Large intestine (tissue), 12 donors: ENCODE measurements at places on chromosomes 4 and X.

- H3K4me3 ChIP-seq = no peak overlapping the region
- H3K27ac ChIP-seq = no peak overlapping the region
- no peaks in the 10 kb centered on the region for H3K4me1 ChIP-seq
- no peaks in the 10 kb centered on the region for H3K36me3 ChIP-seq
- no peak for DNase-seq
These were observed 159.8 kb downstream of the CPEB2 start for GRCh38 chr4:15162046-15162445.

- H3K36me3 ChIP-seq = no peaks in the 10 kb centered on the region
- H3K27ac ChIP-seq = no peak overlapping the region
- no peaks in the 10 kb centered on the region for H3K4me1 ChIP-seq
- H3K4me3 ChIP-seq = no peak overlapping the region
These were observed 3.5 kb upstream of the TAB3 start for GRCh38 chrX:30892591-30892990.

DNA sequence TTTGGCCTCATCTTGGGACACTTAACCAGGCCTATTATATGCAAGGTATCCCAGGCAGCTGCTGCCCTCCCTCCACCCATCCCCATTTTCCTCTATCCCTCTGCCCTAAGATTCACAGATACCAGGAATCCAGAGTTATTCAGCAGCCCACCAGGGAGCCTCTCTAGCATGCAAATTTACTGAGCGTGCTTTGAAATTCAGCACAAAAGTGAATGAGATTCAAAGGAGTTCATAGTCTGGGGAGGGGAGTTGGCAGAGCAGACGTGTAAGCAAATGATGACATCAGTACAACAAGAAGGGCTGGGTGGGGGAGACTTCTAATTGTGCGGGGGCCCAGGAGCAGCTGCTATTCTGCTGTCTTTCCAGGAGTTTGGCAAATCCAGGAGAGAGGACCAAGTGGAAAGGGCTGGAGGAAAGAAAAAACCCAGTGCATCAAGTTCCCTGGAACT lies 1.7 kb upstream of the MTM1 start:
- no peaks in the 10 kb centered on the region for H3K27me3 ChIP-seq
- H3K27ac ChIP-seq = no peak overlapping the region
- H3K4me1 ChIP-seq = peaks cover 6% of the 10 kb centered on the region
- H3K4me3 ChIP-seq = no peak overlapping the region
- no peak for DNase-seq

DNA sequence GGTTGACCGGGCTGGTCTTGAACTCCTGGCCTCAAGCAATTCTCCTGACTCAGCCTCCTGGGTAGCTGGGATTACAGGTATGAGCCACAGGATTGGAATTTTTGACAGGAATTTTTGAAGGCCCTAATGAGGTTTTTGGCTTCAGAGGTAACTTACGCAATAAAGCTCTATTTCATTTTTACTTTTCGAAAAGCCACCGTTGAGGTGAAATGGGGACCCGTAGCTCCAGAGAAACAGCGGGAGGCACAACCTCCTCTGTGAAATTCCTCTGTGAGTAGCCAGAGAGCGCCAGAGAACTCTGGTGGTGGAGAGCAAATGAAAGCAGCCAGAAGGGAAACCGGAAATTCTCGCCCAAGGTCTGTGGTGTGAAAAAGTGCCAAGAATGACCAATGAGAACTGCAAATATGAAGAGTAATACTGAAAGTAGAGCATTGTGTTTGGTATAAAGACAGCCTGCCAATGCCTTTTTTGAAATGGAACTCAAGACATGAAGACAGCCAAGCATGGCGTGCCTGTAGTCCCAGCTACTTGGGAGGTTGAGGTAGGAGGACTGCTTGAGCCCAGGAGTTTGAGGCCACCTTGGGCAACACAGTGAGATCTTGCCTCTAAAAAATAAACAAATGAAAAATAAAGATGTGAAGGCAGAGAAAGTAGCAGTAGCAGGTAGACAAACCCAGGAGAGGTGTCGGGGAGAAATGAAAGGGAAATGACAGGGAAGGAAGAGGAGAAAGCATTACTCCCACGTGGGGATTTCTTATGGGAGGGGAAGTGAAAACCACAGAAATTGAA lies 33.0 kb upstream of the TMEM131L start:
- no peaks in the 10 kb centered on the region for H3K27me3 ChIP-seq
- H3K4me1 ChIP-seq = no peaks in the 10 kb centered on the region
- no peak overlapping the region for H3K4me3 ChIP-seq
- H3K27ac ChIP-seq = no peak overlapping the region
- peak; percentile 52 for DNase-seq

- H3K4me3 ChIP-seq = no peak overlapping the region
- no peaks in the 10 kb centered on the region for H3K27me3 ChIP-seq
- no peak overlapping the region for H3K27ac ChIP-seq
- no peaks in the 10 kb centered on the region for H3K36me3 ChIP-seq
These were observed 28.8 kb downstream of the RBM47 start for GRCh38 chr4:40600850-40601249.

DNA sequence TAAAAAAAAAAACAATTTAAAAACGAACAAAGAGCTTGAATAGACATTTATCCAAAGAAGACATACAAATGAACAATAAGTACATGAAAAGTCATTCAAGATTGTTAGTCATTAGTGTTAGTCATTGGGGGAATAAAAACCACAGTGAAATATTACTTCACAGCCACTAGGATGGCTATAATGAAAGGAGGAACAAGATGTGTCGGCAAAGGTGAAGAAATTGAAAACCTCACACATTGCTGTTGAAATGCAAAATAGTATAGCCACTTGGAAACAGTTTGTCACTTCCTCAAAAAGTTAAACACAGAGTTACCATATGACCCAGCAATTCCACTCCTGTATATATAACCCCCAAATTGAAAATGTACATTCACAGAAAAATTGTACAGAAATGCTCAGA lies 45.2 kb upstream of the SLC39A8 start:
- no peak for DNase-seq
- H3K27me3 ChIP-seq = peaks cover 2% of the 10 kb centered on the region
- no peaks in the 10 kb centered on the region for H3K36me3 ChIP-seq
- no peak overlapping the region for H3K27ac ChIP-seq
- H3K4me3 ChIP-seq = no peak overlapping the region
- H3K4me1 ChIP-seq = no peaks in the 10 kb centered on the region

DNA sequence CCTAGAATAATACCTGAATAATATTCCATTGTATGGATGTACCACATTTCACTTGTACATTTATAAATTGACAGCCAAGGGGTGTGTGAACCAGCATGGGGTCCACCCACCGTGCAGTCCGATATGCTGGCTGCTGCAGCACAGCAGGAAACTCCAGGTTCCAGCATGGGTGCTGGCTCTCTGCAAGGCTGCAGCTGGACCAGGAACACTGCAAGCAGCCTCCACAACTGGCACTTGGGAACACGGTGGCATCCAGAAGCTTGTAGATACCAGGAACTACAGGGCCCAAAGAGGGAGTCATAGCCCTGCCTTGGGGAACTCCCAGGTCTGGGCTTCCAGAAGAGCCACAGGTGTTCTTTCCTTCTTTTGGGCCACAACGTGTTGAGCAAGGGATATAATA lies 91.2 kb downstream of the NXF2 start:
- no peak overlapping the region for H3K27ac ChIP-seq
- no peaks in the 10 kb centered on the region for H3K36me3 ChIP-seq

DNA sequence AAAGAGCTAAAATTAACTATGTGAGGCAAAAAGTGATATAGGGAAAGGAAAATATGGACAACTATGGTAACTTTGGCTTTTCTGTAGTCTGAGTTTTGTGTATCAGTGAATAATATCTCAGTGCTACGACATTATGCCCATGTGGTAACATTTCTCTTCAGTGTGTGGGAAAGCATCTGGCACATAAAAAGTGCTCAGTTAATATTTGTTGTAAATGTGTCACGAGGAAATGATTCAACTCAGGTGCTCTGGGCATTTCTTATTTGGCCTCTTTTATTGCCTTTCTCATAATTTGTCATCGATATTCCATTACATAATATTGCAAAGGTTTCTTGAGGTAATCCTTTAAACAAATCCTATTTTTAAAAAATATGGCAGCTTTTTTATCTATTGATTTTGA lies 17.6 kb downstream of the OFD1 start:
- H3K27ac ChIP-seq = no peak overlapping the region
- H3K27me3 ChIP-seq = no peaks in the 10 kb centered on the region
- no peaks in the 10 kb centered on the region for H3K4me1 ChIP-seq
- H3K4me3 ChIP-seq = no peak overlapping the region

DNA sequence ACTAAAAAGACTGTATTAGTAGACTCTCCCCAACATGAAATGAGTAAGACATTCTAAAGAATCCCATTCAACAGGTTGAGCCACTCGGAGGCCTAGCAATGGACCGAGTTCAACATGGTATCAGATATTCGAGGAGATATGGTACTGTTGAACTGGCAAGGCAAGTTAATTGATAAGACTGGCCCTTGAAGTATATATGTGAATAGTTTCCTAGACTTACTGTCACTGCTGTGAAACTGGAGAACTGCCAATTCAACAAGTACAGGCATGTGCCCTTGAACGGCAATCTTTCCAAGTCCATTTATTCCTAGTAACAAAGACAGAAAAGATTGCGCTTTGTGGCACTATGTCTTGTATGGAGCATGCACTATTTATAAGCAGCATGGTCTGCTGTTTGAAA lies 24.4 kb downstream of the FAT1 start:
- DNase-seq = peak; percentile 71
- H3K27me3 ChIP-seq = no peaks in the 10 kb centered on the region
- H3K27ac ChIP-seq = peak overlapping the region; percentile 44
- peaks cover 34% of the 10 kb centered on the region for H3K4me1 ChIP-seq
- peaks cover 20% of the 10 kb centered on the region for H3K36me3 ChIP-seq

- H3K36me3 ChIP-seq = peaks cover 8% of the 10 kb centered on the region
- peak overlapping the region; percentile 62 for H3K4me3 ChIP-seq
- peaks cover 12% of the 10 kb centered on the region for H3K4me1 ChIP-seq
- DNase-seq = no peak
- H3K27ac ChIP-seq = peak overlapping the region; percentile 77
- no peaks in the 10 kb centered on the region for H3K27me3 ChIP-seq
These were observed 4.9 kb downstream of the PLAC8 start for GRCh38 chr4:83109480-83110222.

GRCh38 chr4:141501395-141501794 lies 135.0 kb upstream of the IL15 start:
- no peak overlapping the region for H3K27ac ChIP-seq
- H3K4me1 ChIP-seq = no peaks in the 10 kb centered on the region

DNA sequence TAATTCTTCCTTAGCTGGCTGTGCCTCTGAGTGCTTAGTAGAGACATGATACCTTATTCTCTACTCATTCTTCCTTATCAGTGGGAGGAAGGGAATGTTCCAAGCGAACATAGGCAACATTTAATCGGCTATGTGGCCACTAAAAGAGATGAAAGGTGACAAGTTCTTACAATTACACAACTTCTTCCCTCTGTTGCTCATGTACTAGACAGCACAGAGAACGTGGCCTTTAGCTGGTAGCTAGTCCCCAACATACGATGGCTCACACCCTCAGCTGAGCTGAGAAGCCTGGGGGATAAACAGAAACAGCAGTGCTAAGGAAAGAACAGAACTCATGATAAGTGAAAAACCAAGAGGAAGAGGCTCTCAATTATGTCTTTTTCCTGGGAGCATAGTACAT lies 52.2 kb downstream of the APOO start:
- DNase-seq = peak; percentile 43
- peak overlapping the region; percentile 81 for H3K27ac ChIP-seq
- H3K36me3 ChIP-seq = peaks cover 2% of the 10 kb centered on the region

- H3K36me3 ChIP-seq = no peaks in the 10 kb centered on the region
- H3K27ac ChIP-seq = no peak overlapping the region
These were observed 711.3 kb upstream of the AMOT start for GRCh38 chrX:113551919-113552318.

DNA sequence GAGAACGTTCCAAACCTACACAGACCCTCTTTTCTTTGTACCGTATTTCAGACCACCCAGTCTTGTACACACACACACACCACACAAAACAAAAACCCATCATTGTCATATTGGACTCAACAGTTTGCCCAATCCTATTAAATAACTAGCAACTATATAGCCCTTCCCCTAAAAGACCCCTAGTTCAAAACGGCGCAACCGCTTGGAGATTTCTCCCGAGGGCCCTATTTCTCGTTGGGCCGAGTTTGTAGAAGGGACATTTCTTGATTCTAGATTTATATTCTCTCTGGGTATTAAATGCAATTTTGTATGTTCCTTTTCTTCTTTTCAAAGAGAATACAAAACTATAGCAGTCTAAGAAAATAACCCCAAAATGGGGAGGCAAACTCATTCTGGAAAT lies 547 bp upstream of the PDGFRA start:
- DNase-seq = no peak
- H3K27me3 ChIP-seq = peaks cover 99% of the 10 kb centered on the region
- H3K36me3 ChIP-seq = no peaks in the 10 kb centered on the region
- H3K27ac ChIP-seq = peak overlapping the region; percentile 35
- H3K4me1 ChIP-seq = peaks cover 36% of the 10 kb centered on the region

DNA sequence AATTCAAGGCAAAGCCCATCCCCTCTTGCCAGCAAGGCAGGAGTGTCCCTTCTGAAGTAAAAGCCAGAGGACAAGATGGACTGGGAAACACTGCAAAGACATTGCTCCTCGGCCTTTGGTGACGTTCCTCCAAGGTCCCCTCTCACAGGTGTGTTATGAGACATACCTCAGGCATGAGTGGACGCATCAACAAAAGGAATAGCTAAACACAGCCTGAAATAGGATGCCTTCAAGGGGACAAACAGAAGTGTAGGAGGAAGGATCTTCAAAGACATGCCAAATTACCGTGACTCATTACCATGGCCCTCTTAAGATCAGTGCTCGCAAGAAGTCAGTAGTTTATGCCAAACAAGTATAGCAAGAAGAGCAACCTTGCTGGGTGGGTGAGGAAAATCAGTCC lies 6.0 kb upstream of the IDS start:
- H3K4me1 ChIP-seq = no peaks in the 10 kb centered on the region
- H3K27me3 ChIP-seq = no peaks in the 10 kb centered on the region
- no peak for DNase-seq
- H3K4me3 ChIP-seq = no peak overlapping the region

DNA sequence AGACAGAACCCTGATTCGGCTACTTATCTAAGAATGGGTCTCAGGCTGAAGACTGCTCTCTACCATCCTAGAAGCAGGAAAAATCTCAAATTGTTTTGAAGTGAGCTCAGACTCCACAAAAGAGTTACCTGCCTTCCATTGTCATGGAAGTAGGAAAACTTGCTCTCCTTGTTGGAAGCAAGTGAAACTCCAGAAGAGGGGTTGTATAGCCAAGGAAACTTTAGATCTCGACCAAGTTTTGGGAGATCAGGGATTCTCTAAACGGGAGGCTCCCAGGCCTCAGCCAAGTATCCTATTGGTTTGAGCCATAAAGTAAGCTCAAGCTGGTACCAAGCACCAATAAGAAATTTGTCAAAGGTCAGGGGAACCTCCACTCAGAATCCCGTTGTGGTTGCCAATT lies 9.2 kb upstream of the FHDC1 start:
- DNase-seq = no peak
- H3K36me3 ChIP-seq = no peaks in the 10 kb centered on the region
